ENCODE measurements at places on chromosomes 2 and 18. TPM values are rescaled to one million over a fixed set of nuclear protein-coding genes. Genes with fewer than 3 reads are reported as not detected.

SLC30A3 gene
- under 0.01 TPM for total RNA-seq

TEKT4 gene
- total RNA-seq = not detected

TUBA3E gene
- not detected for total RNA-seq

ELAC1 gene
- total RNA-seq = 6.4 TPM

SKA1 gene
- 13.9 TPM for total RNA-seq

BMP10 gene
- not detected for total RNA-seq

PCBP1 gene
- total RNA-seq = 33.6 TPM

MYL12A gene
- total RNA-seq = 743 TPM

Data from IMR-90 (cell line).